ENCODE measurements at places on chromosomes 6 and 20. TPM values are rescaled to one million over a fixed set of nuclear protein-coding genes. Genes with fewer than 3 reads are reported as not detected.

GRIK2 gene
- not detected for total RNA-seq

TTPAL gene
- total RNA-seq = 6.6 TPM

OPRM1 gene
- not detected for total RNA-seq

SRSF12 gene
- total RNA-seq = not detected

TFAP2D gene
- total RNA-seq = not detected

SRMS gene
- total RNA-seq = not detected

TRIM39 gene
- 17.4 TPM for total RNA-seq

OR2H2 gene
- not detected for total RNA-seq

GPX5 gene
- not detected for total RNA-seq

Data from K562 (cell line).